ENCODE measurements at places on chromosomes 11 and 22.

DNA sequence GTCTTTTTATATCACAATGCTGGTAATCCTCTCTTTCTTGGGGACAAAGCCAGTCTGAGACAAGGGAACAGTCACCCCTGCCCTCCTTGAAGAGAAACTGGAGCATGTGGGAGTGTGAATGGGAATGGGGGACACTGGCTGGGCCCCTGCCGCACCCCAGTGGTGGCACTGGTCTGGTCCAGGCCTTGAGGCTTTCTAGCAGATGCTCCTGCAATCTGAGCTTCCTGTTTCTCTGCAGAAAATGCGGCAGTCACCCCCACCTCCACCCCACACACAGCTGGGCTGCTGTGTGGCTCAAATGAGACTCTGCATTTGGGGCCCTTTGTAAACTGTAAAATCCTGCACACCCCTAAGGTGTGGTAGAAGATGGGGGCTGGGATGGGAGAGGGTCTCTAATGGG is 6.6 kb upstream of the MARK2 start:
- DNase-seq = no peak

GRCh38 chr11:91857179-91857578 is 367.4 kb upstream of the FAT3 start:
- no peak for DNase-seq

DNA sequence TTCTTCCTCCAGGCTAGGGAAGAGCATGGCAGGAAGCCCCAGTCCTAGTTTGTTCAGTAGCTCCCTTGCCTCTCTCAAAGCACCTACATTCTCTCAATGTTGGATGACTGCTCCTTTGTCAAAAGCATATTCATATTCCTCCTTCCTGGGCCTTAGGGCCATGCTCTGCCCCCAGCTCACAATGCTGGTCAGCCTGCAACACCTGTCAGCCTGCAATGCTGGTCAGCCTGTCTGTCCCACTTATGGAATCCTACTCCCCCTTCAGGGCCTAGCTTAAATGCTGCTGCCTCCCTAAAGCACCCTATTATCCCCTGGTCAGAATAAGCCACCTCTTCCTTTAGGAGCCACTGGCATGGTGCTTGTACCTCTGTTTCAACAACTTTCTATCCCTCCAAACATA is 45.2 kb downstream of the SERGEF start:
- no peak for DNase-seq

- DNase-seq = no peak
Observed at GRCh38 chr22:20109411-20110358, 6.2 kb upstream of the RANBP1 start.

Data from stimulated activated CD4-positive, alpha-beta T cell treated with anti-CD3 and anti-CD28 coated beads, Interleukin-15, amount 100 ng/mL, for 48 hours (primary cell).